ENCODE measurements at places on chromosomes 16 and 17.
A peak's percentile ranks its signal among the peaks of the same experiment; 100 is the strongest.

DNA sequence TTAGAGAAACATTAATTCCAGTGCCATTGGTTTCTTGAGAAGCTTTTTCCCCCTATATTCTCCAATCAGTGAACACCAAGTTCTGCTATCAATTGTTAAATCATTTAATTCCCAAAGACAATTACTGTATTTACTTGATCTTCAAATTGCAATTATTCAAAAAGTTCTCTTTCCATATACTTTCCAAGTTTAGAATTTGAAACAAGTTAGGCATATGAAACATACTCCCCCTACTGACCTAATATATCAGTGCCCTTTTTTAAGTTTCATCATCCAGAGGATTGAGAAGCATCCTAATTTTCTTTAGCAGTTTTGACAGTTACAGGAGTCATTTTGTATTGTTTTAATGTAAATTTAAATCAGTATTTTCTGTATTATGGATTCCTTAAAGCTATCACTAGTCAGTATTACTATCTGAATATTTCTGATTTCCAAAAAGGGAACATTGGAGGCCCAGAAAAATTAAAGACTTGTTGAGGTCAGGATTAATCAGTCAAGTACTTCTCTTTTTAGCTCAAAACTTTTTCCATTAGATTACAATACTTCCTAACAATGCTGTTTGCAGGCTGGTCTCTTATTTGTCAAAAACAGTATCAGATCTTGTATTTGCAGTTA lies 16.3 kb downstream of the MEIOC start:
- DNase-seq: no peak

DNA sequence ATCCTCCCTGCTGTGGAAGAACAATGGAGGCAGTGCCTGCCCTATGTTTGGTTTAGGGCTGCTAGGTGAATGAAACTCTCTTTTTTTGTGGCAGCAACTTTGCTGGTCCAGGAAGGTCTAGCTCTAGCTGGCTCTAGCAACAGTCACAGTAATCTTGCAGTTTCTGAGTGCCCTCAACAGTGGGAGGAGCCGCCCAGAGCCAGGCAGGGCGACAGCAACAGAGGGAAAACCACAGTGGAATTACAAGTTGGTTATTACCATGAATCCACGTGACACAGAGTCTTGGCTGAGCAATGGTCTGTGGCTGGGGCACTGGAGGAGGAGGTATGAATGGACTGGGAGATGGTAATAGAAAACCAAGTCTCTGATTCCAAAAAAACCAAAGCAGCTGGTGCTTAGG lies 10.3 kb downstream of the HSPB9 start:
- no peak for DNase-seq

- no peak for DNase-seq
Observed at GRCh38 chr17:13030056-13030455, 12.2 kb upstream of the ELAC2 start.

DNA sequence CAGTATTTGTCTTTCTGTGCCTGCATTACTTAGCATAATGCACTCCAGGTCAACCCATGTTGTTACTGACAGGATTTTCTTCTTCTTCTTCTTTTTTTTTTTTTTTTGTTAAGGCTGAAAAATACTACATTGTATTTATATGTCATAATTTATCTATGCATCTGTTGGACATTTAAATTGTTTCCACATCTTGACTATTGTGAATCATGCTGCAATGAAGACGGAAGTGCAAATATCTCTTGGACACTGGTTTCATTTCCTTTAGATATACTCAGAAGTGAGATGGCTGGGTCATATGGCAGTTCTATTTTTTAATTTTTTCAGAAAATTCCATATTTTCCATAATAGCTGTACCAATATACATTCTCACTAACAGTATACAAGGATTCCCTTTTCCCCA lies 272.7 kb upstream of the PMFBP1 start:
- DNase-seq: no peak

DNA sequence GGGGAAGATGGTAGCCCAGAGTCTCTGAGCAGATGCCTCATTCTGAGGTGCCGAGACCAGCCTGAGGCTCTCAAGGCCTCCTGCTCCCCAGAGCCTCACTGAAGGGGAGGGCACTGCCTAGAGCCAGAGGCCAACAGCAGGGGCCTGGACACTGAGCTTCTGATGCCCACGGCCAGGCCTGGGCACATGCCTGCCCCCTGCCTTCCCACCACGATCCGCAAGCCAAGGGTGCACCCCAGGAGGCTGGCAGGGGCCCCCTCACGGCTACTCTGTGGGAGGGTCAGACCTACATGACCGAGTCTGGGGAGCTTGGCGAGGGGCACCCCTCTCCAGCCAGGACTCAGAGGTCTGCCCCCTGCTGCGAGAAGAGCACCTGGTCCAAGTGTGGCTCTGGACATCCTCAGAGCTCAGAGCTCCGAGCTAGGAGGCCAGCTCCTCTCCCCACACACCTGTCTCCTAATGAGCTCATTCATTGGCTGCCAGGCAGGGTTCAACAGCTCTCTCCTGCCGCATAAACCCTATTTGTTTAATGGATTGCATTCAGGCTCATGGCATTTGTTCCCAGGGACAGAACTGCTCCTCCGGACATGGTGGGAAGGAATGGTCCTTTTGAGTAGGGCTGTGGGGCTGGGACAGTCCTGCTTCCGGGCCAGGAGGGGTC lies 13.9 kb downstream of the OTOP3 start:
- DNase-seq: no peak

- DNase-seq: no peak
Observed at GRCh38 chr16:10558746-10559641, 21.4 kb downstream of the EMP2 start.

DNA sequence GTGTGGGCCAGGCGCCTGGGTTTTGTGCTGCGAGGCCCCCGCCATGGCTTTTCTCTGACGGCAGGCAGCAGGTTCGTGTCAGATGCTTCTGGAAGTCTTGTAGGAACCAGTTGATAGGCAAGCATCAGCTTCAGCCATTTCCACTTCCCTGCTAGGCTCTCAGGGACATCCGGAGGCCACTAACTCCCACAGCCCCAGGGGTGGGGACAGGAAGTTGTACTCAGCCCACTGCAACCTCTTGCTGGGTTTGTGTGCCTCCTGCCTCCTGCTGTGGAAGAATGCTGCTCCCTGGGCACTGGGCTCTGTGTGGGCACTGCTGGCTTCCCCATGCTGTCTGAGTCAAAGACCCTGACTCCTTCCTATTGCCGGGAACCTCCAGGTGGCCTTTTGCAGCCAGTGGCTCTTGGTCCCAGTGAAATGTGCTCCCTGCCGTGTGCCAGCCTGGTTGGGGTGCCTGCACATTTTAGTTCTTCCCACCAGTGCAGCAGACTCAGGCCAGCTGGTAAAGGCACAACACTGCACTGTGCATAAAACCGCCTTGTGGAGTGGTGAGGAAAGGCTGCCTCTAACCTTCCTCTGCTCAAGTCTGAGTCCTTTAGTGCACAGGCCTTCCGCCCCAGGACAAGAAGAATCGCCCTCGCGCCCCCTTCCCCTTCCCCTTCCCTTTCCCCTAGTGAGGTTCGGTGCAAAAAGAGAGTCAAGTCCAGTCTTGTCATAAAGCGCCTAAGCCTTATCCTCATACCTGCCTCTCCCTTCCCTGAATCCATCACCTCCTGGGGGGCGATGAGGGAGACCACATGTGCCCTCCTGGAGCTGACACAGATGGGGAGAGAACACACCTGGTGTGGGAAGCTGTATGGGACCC lies 16.6 kb downstream of the LDHD start:
- no peak for DNase-seq

- DNase-seq: no peak
Observed at GRCh38 chr17:18074566-18075272, 13.0 kb upstream of the DRG2 start.

- no peak for DNase-seq
Observed at GRCh38 chr17:80296221-80296620, 35.6 kb downstream of the RNF213 start.

- no peak for DNase-seq
Observed at GRCh38 chr17:73492125-73492820, 152.0 kb downstream of the SDK2 start.

GRCh38 chr16:89505204-89506112 lies 2.7 kb upstream of the SPG7 start:
- DNase-seq: peak; percentile 82

DNA sequence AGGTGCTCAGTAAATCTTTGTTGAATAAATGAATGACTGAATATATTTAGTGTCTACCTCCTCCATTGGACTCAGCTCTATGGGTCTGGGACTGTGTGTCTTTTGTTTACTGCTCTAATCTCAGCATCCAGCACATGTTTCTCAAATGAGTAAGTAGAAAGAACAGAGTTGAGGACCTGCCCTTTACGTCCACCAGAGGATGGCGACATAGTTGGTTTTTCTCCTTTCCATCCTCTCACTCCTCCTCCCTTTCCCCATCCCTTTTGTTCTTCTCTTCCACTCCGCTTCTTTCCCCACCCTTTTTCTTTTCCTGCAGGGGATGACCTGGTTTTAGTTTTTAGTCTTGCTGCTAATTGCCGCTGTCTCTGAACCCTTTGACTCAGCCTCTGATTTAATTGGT lies 12.1 kb upstream of the CHP2 start:
- DNase-seq: no peak

- DNase-seq: no peak
Observed at GRCh38 chr16:82024316-82024715, 10.7 kb upstream of the HSD17B2 start.

DNA sequence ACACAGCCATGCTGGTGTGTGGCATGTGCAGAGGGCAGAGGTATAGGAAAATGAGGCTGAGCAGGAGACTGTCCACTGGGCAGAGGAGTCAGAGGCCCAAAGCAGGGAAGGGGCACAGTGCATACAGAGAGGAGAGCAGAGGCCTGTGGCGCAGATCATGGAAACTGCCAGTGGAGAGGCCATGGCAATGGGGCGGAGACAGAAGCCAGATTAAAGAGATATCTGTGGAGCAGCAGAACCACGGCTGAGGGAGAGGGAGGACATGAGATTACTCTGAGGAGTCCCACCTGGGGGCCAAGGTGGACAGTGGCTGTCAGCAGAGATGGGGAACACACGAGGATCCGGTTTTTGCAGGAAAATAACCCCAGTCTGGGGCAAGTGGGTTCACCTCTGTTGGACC lies 43.3 kb downstream of the RANBP10 start:
- no peak for DNase-seq

GRCh38 chr17:38460716-38461630 lies 32.7 kb downstream of the ARHGAP23 start:
- no peak for DNase-seq

- DNase-seq: no peak
Observed at GRCh38 chr17:73855720-73856333, 211.6 kb upstream of the SDK2 start.

DNA sequence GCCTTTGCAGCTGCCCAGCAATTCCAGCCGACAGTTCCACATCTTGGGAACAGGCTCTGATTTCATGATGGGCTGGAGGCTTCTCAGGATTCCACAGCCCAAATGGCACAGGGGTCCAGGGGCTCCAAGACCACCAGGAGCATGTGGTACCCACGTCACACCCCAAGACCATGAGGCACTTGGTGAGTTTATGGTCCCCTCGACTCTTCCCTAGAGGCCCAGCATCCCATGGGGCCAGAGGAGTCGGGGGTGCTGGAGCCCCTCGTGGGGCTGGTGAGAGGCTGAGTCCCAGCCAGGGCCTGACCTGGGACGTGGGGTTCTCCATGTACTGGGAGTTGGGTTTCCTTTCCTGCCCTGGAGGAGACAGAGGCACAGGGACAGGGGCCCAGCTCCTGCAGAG lies 10.1 kb upstream of the KRTAP17-1 start:
- no peak for DNase-seq

- DNase-seq: no peak
Observed at GRCh38 chr17:4508207-4508606, 9.5 kb downstream of the SPNS2 start.

- DNase-seq: no peak
Observed at GRCh38 chr17:49513641-49514040, 18.5 kb downstream of the NGFR start.
